ENCODE measurements at places on chromosomes 2 and 18. TPM values are rescaled to one million over a fixed set of nuclear protein-coding genes. Genes with fewer than 3 reads are reported as not detected.

DNA sequence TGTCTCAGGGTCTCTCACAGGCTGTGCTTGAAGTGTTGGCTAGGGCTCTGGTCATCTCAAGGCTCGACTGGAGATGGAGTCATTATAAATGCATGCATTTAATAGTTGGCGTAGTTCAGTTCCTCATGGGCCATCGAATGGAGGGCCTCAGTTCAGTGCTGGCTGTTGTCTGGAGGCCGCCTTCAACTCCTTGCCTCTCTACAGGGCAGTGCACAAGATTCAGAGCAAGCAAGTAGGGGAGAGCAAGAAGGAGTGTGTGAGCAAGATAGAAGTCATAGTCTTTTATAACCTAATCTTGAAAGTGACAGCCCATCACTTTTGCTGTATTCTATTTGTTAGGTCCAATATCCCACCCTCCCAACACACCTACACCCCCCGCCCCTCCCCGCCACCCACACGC is 137.5 kb downstream of the BABAM2 start:
- no peak overlapping the region for H3K4me3 ChIP-seq
- no peak for DNase-seq
- H3K27ac ChIP-seq, result no peak overlapping the region

DNA sequence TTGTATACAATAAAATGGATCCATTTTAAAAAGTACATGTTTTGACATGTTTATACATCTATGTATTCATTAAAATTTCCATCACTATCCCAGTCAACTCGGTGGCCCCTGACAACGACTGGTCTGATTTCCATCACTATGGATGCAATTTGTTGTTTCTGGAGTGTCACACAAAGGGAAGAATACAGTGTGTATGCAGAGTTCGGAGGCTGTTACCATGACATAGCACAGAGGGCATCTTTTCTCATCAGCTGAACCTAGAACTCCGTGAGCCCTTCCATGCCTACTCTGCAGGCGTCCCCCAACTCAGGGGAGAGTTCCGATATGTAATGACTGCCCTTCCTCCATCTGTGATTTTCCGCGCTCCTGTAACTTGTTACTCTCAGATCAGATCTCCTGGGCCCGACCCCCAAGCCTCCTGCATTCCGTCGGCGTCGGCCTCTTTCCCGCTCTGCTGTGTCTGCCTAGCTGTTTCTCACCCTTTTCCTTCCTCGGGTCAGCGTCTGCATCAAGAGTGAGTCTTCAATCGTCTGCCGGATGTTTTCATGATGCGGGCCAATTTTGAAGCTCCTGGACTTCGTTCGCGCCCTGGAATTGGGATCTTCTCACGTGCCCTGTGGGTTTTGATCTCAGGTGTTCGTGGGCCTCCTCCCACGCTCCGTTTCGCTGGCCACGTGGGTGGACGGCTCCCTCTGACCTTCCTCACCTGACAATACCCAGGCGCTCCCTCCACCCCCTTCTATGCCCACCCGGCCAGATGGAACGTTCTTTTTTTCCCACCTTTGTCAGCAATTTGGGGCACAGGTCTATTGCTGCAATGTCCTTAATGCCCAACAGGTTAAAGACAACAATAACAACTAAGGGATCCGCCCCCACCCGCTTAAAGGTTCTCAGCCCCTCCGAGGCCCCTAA is 161.0 kb downstream of the TWIST2 start:
- no peaks in the 10 kb centered on the region for H3K4me1 ChIP-seq
- no peak overlapping the region for H3K27ac ChIP-seq
- H3K4me3 ChIP-seq, result no peak overlapping the region
- H3K27me3 ChIP-seq, result no peaks in the 10 kb centered on the region

DNA sequence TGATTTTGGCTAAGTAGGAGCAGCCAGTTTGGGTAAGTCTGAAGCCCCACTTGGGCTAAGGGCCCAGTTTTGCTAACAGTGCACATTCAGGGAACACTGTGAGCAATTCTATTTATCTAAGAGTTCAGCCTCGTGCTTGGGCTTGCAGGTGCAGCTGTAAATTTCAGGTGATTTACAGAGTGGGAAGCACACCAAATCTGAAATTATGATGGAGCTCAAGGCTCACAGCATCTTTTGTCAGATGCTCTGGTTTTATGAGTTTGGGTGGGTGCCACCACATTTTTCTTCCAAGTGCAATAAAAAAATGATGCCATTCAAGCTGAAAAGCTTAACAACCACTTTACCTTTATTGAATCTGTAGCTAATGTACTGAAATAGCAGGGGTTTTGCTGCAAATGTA is 671.2 kb downstream of the LRRTM4 start:
- H3K27ac ChIP-seq, result no peak overlapping the region
- H3K36me3 ChIP-seq, result no peaks in the 10 kb centered on the region
- H3K4me3 ChIP-seq, result no peak overlapping the region
- DNase-seq, result no peak
- no peaks in the 10 kb centered on the region for H3K4me1 ChIP-seq

- no peaks in the 10 kb centered on the region for H3K4me1 ChIP-seq
- H3K27ac ChIP-seq, result no peak overlapping the region
- H3K4me3 ChIP-seq, result no peak overlapping the region
- no peak for DNase-seq
Measured at GRCh38 chr18:13893418-13893760, 21.9 kb downstream of the MC2R start.

DNA sequence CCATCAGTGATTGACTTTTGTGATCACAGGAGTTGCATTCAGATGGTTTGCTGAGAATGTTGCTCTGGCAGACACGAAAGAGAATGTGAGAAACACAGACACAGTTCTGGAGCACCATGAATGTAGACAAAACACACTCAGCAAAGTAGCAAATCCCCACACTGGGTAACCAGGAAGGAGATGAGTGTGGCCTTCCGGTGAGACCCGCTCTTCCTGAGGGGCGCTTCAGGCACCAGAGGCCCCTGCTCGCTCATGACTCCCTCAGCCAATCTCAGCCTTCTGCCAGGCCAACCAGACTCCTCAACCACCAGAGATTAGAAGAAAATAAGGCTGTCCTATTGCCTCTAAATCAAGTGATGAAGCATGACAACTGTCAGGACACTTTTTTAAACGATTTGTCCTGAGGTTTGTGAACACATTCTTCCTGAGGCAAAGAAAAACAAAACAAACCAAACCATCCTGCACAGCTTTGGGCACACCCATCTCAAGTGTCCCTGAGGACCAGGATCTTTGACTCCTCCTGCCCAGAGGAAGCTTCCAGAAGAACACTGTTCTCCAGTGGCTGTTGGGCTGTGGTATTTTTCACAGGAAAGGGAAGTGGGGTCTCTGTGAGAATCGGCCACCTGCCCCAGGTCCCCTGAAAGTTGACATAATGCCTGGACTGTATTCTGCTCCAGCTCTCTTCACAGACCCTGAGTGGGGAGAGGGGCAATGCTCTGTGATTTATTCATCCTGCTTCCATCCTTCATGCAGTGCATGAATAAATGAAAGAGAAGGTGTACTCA is 152.8 kb downstream of the BCL11A start:
- no peaks in the 10 kb centered on the region for H3K27me3 ChIP-seq
- H3K27ac ChIP-seq, result no peak overlapping the region
- H3K4me3 ChIP-seq, result no peak overlapping the region
- H3K4me1 ChIP-seq, result peaks cover 7% of the 10 kb centered on the region
- no peak for DNase-seq

- H3K36me3 ChIP-seq, result peaks cover 7% of the 10 kb centered on the region
- peak; percentile 13 for DNase-seq
- H3K4me3 ChIP-seq, result peak overlapping the region; percentile 93
- H3K27me3 ChIP-seq, result no peaks in the 10 kb centered on the region
- H3K4me1 ChIP-seq, result peaks cover 17% of the 10 kb centered on the region
Measured at GRCh38 chr2:202237787-202238233, 587 bp downstream of the SUMO1 start.

DNA sequence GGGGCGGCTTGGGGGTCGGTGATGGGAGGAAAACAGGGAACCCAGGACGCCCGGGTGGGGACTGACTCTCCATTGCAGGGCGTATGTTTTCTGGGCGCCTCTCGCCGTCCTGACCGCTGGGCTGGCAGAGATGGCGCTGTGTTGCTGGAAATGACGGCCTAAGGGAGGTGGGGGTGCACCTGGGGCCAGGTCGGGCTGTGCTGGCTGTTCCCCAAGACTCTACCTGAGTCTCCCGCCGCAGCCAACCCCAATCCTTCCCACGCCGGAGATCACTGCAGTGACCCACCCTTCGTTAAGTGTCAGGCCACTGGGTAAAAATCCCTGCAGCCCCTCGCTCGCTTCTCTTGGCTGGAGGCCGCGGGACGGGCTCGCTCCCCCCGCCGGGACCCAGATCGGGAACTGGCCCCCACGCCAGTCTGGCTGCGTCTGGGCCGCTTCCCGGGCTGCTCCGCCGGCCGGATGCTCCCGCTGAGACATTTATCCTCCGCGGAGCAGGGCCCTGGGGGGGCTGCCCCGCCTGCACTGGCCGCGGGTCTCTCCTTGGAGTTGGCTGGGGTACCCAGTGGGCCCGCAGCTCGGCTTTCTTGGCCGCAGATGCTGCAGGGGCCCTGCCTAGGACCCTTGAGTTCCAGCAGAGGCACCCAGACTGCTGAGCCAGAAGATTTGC is 7.8 kb upstream of the ARMC9 start:
- no peak for DNase-seq
- H3K4me3 ChIP-seq, result no peak overlapping the region
- H3K4me1 ChIP-seq, result peaks cover 5% of the 10 kb centered on the region
- H3K27ac ChIP-seq, result no peak overlapping the region

GRCh38 chr18:80107426-80107825 is 1.6 kb upstream of the ADNP2 start:
- H3K27me3 ChIP-seq, result no peaks in the 10 kb centered on the region
- H3K27ac ChIP-seq, result no peak overlapping the region
- H3K4me3 ChIP-seq, result no peak overlapping the region
- peaks cover 11% of the 10 kb centered on the region for H3K4me1 ChIP-seq

GRCh38 chr18:49625021-49625691 is 63.3 kb downstream of the LIPG start:
- H3K27ac ChIP-seq, result no peak overlapping the region
- no peaks in the 10 kb centered on the region for H3K4me1 ChIP-seq
- H3K27me3 ChIP-seq, result peaks cover 11% of the 10 kb centered on the region
- H3K4me3 ChIP-seq, result no peak overlapping the region

DNA sequence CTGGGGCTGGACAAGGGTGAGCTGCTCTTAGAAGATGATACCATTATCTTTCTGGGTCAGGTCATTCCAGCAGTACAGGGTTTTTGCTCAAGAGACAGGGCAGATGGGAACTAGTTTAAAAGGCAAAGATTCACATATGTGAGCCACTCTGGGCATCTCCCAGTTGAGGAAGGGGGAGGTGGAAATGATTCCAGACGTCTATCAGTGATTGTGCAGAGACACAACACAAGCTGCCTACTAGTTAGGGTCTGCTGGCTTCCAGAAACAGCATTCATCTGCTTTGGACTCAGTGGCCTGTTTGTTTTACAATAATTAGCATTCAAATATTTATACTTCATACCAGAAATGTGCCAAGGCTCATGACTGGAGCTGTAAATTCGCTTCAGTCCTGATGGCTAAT is 32.3 kb downstream of the ST6GAL2 start:
- no peak for DNase-seq
- H3K4me3 ChIP-seq, result no peak overlapping the region
- H3K27me3 ChIP-seq, result no peaks in the 10 kb centered on the region
- H3K4me1 ChIP-seq, result no peaks in the 10 kb centered on the region
- H3K27ac ChIP-seq, result no peak overlapping the region

DNA sequence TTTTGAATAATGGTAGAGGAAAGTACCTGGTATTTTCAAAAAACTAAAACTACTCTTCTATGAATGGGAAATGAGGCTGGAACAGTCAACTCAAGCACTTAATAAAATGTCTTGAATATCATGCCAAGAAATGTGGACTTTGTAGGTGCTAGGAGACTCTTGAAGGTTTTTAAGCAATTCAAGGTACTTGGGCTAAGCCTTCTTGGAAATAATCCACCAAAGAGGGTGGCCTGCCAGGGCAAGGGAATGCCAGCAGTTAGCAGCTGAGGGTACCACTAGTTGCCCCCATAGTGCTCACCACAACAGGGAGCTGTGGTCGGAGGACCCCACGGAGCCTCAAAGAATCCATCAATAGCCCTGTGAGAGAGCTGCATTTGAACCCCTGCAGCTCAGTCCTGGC is 14.6 kb upstream of the ACYP2 start:
- no peak for DNase-seq
- no peaks in the 10 kb centered on the region for H3K4me1 ChIP-seq
- H3K27me3 ChIP-seq, result no peaks in the 10 kb centered on the region
- no peak overlapping the region for H3K27ac ChIP-seq

- H3K4me1 ChIP-seq, result no peaks in the 10 kb centered on the region
- H3K4me3 ChIP-seq, result no peak overlapping the region
- no peak overlapping the region for H3K27ac ChIP-seq
Measured at GRCh38 chr2:158828378-158829164, 33.5 kb downstream of the DAPL1 start.

DNA sequence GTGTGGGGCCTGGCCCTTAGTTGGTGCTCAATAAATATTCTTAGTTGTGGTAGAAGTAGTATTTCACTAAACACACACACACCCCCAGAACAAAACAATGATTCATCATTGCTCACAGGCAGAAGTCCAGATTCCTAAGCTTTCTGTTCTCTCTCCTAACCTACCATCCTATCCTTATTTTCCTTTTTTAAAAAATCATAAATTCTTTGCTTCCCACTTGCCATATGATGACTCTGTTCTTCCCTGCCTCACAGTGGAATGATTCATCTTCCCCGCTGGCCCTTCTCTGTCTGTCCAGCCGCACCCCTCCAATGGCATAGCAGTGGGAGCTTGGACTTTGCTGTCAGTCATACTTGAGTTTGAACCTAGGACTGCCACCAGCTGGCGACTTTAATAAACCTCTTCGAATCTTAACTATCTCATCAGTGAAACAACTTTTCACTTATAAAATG is 5.2 kb downstream of the EML6 start:
- H3K27me3 ChIP-seq, result peaks cover 43% of the 10 kb centered on the region
- no peak overlapping the region for H3K27ac ChIP-seq
- no peak overlapping the region for H3K4me3 ChIP-seq
- no peaks in the 10 kb centered on the region for H3K36me3 ChIP-seq
- DNase-seq, result no peak
- H3K4me1 ChIP-seq, result peaks cover 17% of the 10 kb centered on the region

DNA sequence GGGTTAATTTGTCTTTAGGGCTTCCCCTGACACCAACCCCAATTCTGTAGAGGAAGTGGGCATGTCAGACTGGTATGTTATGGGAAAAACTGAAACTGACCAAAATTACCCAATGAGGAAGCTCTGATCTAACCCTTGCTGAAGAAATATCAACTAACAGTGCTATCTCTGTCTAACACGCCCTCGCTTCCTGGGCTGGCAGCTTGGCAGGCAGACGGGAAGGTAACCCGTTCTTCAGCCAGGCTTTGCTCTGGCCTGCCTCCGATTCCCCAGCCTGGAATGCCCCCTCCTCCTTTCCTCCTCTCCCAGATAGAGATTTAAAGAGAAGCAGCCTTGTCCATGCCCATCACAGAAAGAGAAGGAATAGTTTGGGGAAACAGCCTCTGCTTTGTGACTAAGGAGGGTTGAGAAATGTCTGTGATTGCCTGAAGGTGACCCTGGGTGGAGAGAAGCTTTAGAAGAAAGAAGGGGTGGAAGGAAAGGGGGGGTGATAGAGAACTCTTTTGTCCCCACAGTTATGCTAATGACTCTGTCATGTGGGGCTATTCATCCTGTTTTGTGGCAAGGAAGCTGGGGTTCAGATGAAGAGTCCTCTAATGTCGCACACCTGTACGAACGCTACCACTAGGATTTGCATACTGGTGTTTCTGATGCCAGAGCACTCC is 15.4 kb downstream of the HK2 start:
- H3K4me1 ChIP-seq, result peaks cover 89% of the 10 kb centered on the region
- H3K36me3 ChIP-seq, result peaks cover 4% of the 10 kb centered on the region
- peak overlapping the region; percentile 88 for H3K27ac ChIP-seq
- no peaks in the 10 kb centered on the region for H3K27me3 ChIP-seq
- peak; percentile 95 for DNase-seq
- H3K4me3 ChIP-seq, result peak overlapping the region; percentile 36

RTP5 gene
- not detected for polyA plus RNA-seq

INHA gene
- not detected for polyA plus RNA-seq

TRIM54 gene
- not detected for polyA plus RNA-seq

ZNF521 gene
- 0.15 TPM for polyA plus RNA-seq
